ENCODE measurements at places on chromosomes 6 and 20.

GRCh38 chr6:97909380-97909779, 626.4 kb upstream of the MMS22L start:
- no peak for DNase-seq

DNA sequence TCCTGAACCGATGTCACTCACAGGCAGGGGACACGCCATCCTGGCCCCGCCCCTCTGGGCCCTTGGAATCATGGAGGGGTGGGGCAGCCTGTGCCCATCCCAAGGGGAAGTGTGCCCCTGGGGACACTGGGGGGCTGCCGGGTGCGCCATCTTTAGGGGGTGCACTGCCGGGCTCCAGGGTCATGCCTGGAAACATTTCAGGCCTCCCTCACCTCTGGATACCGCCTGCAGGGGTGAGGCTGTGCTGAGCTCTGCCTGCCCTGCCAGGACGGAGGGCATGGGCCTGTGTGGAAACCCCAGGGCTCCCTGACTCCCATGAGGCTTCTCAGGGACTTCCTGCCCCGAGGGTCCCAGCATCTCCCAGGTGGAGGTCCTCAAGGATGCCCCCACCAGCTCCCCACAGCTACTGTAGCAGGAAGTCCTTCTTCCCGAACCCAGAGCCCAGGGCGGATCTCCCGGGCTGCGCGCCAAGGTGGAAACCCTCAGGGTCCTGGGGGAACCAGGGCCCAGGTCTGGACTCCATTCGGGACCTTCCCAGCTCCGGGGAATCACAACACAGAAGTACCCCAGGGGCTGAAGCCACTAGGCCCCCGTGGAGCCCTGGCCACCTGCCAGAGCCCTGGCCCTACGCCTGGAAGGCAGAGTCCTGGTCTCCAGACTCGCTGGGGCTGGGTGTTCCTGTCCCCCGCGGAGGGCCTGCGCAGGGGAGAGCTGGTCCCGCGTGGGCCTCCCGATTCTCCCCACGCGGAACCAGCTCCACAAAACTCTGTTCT, 15.6 kb downstream of the CHRNA4 start:
- no peak for DNase-seq

GRCh38 chr6:102501615-102502014, 1108.1 kb downstream of the GRIK2 start:
- DNase-seq = no peak

DNA sequence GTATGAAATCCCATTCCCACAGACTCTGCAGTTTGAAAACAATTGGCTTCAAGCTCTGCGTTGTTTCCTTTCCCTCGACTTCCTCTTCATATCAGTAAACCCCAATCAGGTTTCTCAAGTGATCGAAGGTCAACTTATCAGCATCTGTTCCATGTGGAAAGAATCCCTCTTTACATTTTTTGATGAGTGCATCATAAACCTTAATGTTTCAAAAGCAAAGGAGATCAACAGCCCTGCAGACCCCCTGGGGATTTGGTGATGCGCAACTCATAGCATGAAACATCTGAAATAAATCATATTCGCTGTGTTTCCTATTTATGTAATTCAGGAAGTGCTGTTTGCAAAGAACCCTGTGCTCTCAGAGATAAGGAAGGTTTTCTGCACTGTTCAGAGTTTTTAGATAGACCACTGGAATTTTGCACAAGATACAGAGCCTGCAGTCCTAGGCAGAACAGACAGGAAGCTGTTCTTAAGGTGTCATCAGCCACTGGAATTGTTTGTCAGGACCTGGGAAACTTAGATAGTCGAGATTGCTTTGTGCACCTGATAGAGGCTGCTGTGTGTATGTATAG, 216.0 kb downstream of the HIVEP2 start:
- DNase-seq = no peak

DNA sequence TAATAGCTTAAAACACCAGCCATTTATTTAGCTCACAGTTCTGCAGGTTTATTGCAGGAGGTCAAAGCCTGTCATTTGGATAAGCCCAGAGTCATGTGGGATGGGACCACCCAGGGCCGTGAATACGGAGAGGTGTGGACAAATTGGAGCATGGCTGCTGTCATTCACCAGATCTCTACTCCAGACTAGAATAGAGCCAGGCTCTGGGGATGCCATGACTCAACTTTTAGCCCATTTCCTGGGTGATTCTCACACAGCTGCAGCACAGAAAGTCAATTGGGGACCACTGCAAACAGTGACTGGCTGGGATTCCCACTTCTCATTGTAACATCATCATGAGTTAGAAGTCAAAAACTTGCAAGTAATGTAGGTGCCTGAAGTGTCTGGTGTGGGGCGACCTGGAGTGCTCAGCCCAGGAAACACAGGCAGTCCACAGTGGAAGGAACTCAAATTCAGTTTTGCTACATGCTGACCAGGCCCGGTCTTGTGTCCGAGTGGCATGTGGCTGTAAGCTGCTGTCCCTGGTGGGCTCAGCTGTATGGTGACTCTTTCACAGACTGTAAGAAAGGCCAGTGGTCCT, 174.3 kb downstream of the SCP2D1 start:
- DNase-seq = no peak

DNA sequence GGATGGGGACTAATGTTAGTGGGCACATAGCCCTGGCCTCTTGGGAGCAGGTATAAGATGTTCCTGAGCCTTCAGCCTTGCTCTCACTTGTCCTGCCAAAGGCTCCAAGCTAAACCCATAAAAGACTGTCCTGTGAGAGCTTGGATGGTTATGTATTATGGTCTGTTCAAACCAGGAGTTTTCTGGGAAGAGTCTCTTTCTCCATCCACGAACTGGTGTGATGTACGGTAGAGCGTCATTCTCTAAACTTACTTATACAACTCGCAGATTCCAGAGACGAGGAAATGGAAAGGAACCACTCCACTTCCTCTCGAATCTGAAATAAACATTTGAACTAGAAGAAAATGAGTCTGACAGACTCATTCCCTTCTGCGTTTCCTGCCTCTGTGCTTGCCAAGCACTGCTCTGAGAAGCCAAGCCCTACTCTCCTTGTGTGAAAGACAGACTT, 5.3 kb downstream of the SOBP start:
- no peak for DNase-seq
